Activated effector memory CD4-positive, alpha-beta T cell treated with anti-CD3 and anti-CD28 coated beads, Interleukin-2, amount 50 U/mL, for 16 hours (primary cell): ENCODE measurements at places on chromosomes 13 and 19.

- DNase-seq = no peak
Observed at GRCh38 chr13:80037505-80037888, 303.4 kb downstream of the SPRY2 start.

DNA sequence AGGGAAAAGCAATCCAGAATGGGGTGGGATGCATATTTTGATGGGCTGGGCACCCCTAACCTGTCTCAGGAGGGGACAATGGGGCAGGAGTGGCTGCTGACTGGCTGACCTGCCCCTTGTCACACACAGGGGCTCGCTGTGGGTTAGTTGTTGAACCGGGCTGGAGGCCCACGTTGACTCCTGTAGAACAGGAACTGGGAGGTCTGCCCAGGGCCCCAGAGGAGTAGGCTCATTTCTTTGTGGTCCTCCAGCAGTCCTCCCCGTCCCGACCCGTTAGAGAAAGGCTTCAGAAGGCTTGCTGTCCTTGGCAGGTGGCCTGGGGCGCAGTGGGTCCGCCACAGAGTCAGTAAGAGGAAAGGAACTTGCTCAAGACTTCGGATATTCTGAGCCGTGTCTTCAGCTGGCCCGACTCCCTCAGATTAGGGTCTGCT is 70.1 kb downstream of the COL4A1 start:
- DNase-seq = no peak

DNA sequence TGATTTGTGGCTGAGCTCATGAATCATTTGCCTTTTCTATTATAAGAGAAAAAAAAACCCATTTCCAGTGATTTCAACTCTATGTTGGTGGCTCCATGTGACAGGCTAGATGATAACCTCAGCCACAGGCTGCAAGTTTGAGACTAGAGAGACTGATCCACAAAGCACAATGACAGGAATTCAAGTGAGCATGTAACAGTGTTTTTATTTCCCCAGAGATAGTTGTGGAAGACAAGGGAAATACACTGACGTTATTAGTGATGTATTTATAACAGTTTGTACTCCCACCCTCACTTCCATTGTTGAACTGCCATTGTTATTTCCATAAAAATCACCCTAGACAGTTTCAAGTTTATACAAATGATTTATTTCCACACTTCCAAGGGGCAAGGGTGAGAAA is 27.9 kb upstream of the EDNRB start:
- DNase-seq = no peak

DNA sequence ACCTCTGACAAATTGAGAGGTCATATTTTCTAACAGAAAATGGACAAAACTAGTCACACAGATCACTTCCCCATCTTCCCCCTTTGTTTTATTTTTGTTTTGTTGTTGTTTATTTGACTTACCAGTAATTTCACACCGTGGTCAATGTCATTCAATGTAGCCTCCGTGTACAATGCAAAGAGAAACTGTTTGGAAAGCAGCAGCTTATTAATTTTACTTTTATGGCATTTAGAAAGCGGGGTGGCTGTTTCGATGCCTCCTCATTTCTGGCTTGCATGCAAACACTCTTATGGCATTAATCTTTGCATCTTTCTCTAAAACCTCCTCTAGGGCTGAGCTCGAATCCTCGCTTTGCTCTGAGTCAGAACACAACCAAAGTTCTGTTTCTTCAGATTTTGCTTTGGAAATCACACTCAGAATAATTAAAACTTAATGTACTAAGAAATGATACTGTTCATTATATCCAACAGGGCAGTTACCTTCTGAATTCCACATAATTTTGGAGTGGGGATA is 77.0 kb downstream of the ZNF536 start:
- DNase-seq = no peak

GRCh38 chr19:13053761-13054625 is 48.7 kb downstream of the LYL1 start:
- DNase-seq = no peak

DNA sequence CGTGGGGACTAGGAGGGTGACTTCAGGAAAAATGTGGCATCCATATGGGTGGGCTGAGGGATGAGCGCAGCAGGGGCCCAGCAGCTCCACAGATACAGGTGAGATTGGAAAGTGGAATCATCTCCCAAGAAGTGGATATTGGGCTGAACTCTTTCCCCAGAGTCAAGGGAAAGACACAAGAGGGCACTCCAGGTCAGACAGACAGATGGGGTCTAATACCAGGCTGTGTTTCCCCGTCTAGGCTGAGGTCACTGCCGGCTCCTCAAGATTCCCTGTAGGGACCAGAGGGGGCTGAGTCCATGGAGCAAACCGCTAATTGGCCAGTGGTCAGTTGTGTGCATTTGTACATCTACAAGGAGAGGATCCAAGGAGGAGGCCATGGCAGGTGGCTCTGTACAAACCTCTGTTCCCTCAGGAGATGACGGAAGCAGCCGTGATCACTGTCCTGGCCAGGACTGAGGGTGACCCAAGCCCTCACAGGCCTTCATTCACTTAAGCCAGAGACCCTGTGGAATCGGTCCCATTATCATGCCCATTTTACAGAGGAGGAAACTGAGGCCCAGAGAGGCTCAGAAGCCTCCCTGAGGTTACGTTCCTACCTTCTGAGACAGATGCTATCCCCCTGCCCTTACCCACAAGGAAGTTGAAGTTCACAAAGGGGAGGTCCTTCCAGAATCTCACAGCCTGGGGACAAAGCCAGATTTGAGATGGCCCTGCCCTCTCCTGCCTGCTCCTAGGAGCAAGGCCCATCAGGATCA is 14.9 kb upstream of the IGLON5 start:
- no peak for DNase-seq

- DNase-seq = no peak
Observed at GRCh38 chr19:27805848-27806247, 1407.1 kb downstream of the UQCRFS1 start.

DNA sequence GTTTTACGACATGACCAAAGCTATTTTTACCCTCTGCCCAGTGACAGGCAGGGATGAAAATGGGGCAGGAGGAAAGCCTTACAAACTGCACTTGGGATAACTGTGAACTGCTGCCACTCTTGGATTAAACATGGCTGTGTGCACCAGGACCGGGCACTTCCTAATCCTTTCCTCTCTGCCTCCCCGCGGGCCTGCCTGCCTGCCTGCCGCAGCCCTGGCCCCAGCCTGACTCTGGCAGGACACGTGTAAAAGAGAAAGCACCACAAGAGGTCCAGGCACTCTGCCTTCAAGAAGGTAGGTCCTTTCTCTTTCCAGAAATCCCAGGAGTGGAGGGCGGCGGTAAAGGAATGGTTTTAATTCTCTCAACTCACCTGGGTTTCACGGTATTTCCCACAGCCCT is 4.8 kb downstream of the TSHZ3 start:
- DNase-seq = no peak

GRCh38 chr19:17450264-17451075 is 2.0 kb upstream of the TMEM221 start:
- DNase-seq = peak; percentile 78

GRCh38 chr19:47309608-47310007 is at the start of gene C5AR1:
Gene C5AR1, plus strand, starts transcription at chr19:47309861. Its CDS starts 35 bp downstream, at chr19:47309896.
- DNase-seq = no peak

GRCh38 chr19:19657397-19657783 is 6.1 kb downstream of the ATP13A1 start:
- no peak for DNase-seq

GRCh38 chr19:4124638-4125037 is 716 bp upstream of the MAP2K2 start:
- no peak for DNase-seq

- DNase-seq = no peak
Observed at GRCh38 chr13:105031306-105031705, 1504.2 kb downstream of the EFNB2 start.

- no peak for DNase-seq
Observed at GRCh38 chr13:32823597-32823996, 192.6 kb upstream of the KL start.

- DNase-seq = no peak
Observed at GRCh38 chr13:34435338-34435737, 506.7 kb upstream of the NBEA start.

DNA sequence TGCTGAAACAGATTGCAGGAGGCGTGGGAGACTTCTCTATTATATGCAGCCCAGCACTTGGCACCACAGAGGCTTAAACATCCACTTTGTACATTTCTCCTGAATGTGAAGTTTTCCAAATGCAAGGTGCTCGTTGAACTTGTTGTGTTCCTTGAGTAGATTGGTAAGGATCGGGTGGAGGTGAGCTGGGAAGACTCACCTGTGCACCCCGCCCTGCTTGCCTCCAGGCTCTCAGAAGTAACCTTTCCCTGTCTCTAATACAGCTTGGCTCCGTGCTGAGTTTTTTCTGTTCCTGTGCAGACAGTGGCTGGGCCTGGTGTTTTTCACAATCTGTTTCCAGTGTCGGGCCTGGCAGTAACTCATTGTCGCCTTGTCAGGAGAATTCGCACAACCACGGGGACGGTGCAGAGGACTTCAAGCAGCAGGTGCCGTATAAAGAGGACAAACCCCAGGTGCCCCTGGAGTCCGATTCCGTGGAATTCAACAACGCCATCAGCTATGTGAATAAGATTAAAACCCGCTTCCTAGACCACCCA is 12.3 kb downstream of the SIN3B start:
- DNase-seq = no peak

GRCh38 chr19:16942583-16942982 is 53.8 kb downstream of the F2RL3 start:
- no peak for DNase-seq

GRCh38 chr13:24606486-24607170 is 73.6 kb upstream of the ATP12A start:
- DNase-seq = no peak

DNA sequence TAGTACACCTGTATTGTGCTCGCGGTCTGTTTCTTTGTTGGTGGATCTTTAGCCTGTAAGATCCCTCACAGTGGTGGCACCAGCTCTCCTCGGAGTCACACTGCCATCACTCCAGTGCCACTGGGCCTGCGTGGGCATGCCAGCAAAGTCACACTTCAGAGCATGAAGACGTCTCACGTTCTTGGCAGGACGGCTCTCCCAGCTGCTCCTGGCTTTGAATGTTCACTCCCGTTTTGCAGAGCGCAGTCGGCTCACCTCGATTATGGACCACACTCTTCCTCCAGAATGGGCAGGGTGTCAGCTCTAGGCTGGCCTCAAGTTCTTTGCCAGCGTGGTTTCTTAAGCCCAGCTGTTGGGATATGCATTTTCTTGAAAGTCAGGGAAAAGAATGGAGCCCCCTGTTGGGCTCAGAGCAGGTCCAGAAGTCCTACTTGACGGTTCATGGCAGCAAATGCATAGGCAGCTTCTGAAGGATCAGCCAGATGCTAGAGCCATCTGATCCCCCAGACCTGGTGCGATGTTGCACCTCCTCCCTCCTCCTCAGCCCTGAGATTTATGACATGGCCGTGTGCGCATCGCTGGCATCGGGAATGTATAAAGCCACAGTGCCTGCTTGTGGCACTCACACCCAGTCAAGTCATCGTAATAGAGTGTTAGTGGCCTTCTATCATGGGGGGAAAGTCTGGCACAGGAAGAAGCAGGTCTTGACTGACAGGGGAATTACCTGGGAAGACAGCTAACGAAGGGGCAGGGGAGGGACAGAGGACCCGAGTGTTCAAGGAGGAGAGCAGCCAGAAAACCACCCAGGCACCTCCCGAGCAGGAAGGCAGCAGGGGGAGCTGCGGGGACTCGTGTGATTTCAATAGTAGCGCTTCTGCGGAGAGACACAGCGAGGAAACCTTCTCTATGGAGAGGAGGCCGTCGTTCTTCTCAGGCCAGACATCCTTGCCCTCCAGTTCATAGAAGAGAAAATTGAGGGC is 40.2 kb upstream of the NPAS1 start:
- no peak for DNase-seq

DNA sequence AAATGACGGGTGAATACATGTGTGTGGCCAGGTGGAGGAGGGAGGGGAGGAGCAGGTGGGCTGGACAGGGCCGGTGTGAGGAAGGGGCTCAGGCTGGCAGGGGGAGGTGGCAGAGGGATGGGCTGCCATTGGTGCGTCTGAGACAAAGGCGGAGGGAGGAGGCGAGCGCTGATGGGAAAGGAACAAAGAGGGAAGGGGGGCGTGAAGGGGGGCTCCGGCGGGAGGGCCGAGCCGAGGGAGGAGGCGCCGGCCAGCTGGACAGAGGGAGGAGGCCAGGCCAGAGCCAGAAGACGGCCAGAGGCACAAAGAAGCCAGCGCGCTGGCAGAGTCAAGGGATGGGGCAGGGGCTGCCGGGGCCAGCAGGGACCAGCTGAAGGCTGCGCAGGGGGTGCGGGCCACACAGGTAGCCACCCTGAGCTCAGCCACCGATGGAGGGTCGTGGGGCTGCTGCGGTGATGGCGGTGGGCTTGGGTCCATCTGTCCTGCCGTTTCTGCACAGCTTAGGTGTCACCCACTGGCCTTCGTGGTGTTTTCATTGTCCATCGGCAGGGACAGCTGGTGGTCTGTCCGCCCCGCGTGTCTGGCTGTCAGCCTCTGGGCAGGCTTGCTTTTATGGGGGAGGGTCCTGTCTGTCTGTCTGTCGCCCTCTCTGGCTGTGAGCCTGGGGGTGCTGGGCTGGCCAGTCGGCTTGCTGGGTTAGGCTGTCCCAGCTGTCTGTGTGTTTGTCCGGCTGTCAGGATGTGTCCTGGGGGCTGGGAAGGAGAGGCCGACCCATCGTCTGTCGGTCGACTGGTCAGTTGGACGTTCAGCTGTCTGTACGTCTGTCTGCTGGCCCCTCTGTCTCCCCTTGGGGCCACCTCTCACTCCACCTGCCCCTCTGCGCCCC is 2.2 kb downstream of the APC2 start:
- DNase-seq = no peak

GRCh38 chr19:50658441-50659317 is 9.4 kb downstream of the C19orf81 start:
- DNase-seq = peak; percentile 76

GRCh38 chr13:36431204-36432105 is 840 bp upstream of the CCNA1 start:
- no peak for DNase-seq

- no peak for DNase-seq
Observed at GRCh38 chr19:43148233-43148632, 38.1 kb downstream of the PSG5 start.

GRCh38 chr13:33684874-33685273 is 133.1 kb upstream of the RFC3 start:
- DNase-seq = no peak

- DNase-seq = no peak
Observed at GRCh38 chr19:17985037-17985818, 18.3 kb downstream of the KCNN1 start.

GRCh38 chr19:48606463-48607358 is at the start of gene SPACA4:
Gene SPACA4, plus strand, starts transcription at chr19:48606742. Its CDS starts 237 bp downstream, at chr19:48606979.
- DNase-seq = no peak

DNA sequence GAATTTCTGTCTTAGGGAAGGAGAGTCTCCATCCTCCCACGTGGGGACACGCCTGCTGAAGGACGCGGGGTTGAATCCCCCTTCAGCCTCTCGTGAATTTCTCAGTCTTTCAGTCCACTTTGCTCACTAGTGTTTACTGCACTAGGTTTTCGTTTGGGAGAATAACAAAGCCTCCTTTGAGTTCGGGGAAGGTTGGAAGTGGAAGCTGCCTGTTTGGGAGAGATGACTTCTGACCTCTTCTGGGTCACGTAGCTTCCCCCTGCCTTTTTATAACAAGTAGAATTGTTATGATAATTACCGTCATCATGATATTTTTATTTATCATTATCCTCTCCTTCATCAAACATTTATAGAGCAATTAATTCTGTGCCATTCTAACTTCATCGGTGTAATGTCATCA is 60.7 kb downstream of the ATP11A start:
- peak; percentile 17 for DNase-seq
